ENCODE measurements at places on chromosomes 3 and 15.

- no peak for DNase-seq
Observed at GRCh38 chr15:78873793-78874765, 1.4 kb downstream of the MORF4L1 start.

GRCh38 chr15:33100314-33100713 is 94.2 kb downstream of the FMN1 start:
- no peak for DNase-seq

GRCh38 chr15:63532307-63532744 is 27.9 kb downstream of the USP3 start:
- DNase-seq: no peak

DNA sequence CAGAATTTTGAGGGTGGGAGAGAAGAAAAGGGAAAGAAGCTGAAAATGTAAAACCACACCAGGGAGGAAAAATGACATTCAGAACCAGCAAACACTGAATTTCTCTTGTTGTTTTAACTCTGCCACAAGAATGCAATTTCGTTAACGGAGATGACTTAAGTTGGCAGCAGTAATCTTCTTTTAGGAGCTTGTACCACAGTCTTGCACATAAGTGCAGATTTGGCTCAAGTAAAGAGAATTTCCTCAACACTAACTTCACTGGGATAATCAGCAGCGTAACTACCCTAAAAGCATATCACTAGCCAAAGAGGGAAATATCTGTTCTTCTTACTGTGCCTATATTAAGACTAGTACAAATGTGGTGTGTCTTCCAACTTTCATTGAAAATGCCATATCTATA is 15.5 kb downstream of the GREM1 start:
- no peak for DNase-seq
